DMS153 (cell line): ENCODE measurements at places on chromosomes 7 and 10.

GRCh38 chr10:9362721-9363120, 1308.2 kb downstream of the GATA3 start:
- no peak for DNase-seq

DNA sequence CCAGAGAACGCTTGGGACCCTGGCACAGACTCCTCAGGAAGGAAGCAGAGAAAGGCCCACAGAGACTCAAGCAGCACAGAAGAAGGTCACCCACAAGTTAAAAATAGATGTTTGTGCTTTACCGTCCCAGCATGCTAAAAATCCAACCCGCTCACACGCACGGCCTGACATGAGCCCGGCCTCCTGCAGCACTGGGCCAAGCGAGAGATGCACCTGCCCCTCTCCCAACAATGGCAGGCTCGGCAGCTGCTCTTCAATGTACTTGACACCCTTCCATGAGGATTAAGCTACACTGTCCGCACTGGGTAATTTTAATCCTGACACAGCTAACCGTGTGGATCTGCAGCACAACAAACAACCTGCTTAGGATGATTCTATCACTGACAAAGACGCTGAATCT, 9.3 kb downstream of the DIP2C start:
- peak; percentile 9 for DNase-seq

- no peak for DNase-seq
Observed at GRCh38 chr7:104795616-104796398, 218.2 kb upstream of the KMT2E start.

DNA sequence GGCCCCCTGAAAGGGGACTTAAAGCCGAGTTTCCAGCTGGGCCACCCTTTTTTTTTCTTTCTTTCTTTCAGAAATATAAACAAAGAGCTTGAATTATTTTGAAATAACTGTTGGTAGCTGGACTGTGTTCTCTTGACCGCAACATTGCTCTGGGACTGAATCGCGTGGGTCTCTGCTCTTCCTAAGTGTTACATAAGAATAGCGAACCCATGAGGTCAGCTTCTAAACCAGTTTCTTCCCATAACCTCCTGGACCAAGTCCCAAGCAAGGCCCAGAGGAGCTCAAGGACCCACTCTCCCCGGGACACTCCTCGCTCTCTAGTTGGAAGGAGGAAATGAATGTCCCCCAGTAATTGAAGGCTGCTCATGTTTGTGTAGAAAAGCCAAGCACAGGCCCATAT, 91.1 kb downstream of the CXCL12 start:
- no peak for DNase-seq

DNA sequence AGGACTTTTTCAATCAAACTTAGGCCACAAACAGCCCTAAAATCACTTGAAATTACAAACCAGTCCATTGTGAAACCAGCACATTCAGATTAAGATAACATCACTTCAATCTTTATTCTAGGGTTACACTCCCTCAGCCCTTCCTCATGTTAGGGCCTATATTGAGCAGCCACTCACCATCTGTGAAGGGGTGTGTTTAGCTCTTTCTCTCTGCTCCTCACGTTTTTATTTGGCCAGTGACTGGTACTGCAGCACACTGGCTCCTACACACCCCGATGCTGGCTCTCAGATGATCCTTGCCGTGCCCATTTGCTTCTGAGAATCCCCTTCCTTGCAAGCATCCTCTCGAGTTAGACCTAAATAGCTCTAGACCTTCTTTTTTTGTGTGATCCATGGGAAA, 604.5 kb downstream of the INHBA start:
- DNase-seq: no peak

GRCh38 chr7:92547579-92547978, 19.0 kb downstream of the RBM48 start:
- no peak for DNase-seq
